ENCODE measurements at places on chromosomes 2 and 18. TPM values are rescaled to one million over a fixed set of nuclear protein-coding genes. Genes with fewer than 3 reads are reported as not detected.

DNA sequence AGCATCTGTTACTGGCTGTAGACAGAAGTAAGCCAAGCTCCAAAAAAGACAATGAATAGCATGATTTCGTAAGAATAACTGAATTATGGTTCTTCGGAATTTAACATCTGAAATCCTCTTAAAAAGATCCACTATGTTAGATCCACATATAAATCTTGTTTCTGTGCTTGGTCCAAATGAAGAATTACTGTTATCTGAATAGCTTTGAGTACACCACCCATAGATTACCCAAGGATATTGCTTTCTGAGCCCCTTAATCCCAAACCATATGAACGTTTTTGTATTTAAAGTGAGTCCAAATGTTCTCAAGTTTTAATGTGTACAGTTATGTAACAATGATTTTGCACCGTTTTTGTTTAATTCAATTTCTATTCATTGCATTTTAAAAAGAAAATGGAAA, 124.9 kb downstream of the DSC3 start:
- DNase-seq: no peak

DNA sequence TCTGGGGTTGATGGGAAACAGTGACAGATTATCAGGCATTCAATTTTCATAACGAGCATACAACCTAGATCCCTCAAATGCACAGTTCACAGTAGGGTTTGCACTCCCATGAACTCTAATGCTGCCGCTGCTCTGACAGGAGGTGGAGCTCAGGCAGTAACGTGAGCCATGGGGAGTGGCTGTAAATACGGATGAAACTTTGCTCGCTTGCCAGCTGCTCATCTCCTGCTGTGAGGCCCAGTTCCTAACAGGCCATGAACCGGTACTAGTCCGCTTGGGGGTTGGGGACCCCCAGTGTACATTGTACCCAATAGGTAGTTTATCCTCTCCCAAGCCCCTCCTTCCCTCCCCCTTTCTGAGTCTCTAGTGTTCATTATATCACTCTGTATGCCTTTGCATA, 94.6 kb downstream of the PTH2R start:
- no peak for DNase-seq

DNA sequence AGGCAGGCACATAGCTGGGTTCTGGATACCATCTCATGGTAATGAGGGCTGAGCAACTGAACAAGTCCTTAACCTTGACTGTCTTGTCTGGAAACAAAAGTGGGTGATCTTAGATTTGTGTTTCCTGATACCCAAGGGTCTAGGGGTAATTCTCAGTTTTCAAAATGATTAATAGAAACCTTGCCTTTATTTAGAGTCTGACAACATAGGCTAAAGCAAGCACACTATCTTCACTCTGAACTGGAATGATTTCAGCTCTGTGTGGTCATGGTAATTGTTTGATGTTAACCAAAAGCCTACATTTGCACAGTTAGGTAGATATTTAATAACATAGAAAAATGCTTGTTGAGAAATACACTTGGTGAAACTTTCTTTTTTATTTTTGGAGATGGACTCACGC, 6.8 kb upstream of the LAMA3 start:
- no peak for DNase-seq

GRCh38 chr2:15636972-15637785, 45.5 kb downstream of the DDX1 start:
- DNase-seq: peak; percentile 72

- DNase-seq: no peak
Observed at GRCh38 chr18:79789091-79789891, 8.4 kb upstream of the KCNG2 start.

DNA sequence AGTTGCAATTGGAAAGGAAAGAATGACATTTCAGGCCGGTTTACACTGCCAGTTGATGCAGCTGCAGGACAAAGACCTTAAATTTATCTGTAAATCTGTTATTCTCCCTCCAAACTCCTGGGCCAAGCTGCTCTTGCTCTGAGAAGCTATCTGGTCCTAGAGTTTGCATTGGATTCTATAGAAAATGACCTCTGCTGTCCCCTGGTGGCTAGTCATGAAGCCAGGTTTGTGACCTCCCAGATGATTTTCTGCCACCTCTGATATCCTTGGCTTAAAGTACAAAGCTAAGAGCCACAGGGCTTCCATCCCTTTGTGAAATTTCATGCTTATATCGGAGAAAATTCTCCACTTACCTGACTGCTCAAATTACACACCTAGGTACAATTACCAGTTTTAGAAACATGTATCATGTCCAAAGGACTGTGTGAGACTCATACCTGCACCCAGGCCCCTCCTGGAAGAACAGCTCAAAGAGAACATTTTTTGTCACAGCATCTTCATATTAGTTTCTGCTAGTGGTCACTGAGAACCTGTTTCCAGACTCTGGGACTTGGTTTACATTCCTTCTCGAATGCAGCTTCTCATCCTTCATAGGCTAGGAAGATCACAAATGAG, 28.9 kb upstream of the IER3IP1 start:
- no peak for DNase-seq

DNA sequence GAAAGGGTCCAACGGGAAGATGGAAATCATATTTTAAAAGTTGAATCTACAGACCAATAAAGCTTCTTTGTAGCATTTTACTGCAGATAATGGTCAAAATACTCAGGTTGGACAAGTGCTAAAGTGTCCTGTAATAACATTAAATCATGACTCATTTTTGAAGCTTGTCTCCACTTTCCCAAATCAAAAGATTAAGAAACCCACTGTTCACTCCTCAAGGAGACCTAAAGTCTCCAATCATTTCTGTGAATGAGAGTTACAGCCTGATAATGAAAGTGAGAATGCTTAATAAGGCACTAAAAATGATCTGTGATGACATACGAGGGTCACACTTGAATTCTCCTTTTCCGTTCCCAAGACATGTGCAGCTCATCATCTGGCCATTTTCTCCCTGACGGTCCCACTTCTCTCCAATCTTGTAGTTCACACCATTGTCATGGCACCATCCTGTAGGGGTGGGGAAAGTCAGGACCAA, 53.4 kb downstream of the ATIC start:
- DNase-seq: no peak

DNA sequence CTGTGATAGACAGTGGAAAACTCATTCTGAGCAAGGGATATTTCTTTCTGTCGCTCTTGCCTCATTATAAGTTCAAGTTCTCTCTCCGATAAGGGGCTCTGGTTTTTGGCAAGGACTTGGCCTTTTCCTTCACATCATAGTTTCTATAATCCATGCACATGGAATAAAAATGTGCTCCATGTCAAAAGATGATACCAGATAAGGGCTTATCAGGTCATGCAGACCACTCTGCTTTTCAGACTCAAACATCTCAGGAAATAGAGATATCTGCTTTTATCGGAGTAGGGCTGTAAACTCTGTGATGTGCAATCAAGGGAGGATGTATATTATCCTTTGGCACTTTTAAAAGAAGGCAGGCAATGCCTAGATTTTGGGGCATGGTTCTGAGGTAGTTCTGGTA, 45.0 kb upstream of the DARS1 start:
- DNase-seq: no peak

DNA sequence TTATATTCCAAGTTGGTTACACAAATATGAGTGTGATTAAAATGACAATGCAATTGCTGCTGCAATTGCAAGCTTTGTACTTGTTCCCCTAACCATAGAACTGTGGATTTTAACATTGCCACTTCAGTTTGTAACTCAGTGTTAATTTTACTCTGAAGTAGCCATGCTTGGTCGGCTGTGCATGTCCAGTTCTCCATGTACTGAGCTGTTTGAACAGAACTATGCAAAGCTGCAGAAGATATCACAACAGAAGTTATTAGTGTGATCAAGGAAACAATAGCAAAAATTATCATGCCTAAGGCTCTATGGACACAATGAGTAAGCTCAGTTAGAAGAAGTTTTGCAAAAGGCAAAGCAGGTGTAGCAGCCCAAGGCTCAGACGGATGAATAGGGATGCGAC, 45.3 kb downstream of the CXCR4 start:
- DNase-seq: no peak

DNA sequence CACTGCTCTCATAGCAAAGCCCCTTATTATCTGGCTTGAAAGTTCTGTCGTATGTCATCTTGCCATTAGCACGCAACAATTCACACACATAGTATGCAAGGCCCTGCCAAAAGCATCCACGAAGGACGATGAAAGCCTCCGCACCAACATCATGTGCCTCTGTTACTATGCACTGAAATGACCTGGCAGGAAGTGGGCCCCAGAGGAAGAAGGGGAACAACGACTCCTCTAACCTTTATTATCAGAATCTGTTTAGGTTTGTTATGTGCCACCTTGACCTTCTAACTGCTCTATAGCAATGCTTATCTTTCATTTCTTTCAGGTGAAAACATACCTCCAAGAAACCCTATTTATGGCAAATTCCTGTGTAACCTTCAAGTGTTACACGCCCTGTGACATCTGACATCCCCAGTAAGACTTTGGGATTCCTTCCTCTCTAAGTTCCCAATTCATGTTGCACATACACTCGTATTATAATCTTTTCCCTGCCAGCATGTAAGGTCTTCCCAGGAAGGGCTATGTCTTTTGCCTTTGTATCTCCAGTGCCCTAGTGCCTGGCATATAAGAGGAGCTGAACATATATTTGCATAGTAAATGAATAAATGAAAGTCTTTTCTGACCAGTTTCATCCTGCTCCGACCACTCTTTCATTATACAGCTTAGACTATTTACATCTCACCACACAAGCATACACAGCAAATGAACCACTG, 7.0 kb upstream of the NDUFV2 start:
- DNase-seq: no peak

- no peak for DNase-seq
Observed at GRCh38 chr2:3379339-3379646, 201 bp upstream of the TRAPPC12 start.

GRCh38 chr2:102601730-102602129, 17.6 kb upstream of the SLC9A2 start:
- DNase-seq: no peak

GRCh38 chr2:65402323-65402722, 30.1 kb downstream of the SPRED2 start:
- DNase-seq: no peak

DNA sequence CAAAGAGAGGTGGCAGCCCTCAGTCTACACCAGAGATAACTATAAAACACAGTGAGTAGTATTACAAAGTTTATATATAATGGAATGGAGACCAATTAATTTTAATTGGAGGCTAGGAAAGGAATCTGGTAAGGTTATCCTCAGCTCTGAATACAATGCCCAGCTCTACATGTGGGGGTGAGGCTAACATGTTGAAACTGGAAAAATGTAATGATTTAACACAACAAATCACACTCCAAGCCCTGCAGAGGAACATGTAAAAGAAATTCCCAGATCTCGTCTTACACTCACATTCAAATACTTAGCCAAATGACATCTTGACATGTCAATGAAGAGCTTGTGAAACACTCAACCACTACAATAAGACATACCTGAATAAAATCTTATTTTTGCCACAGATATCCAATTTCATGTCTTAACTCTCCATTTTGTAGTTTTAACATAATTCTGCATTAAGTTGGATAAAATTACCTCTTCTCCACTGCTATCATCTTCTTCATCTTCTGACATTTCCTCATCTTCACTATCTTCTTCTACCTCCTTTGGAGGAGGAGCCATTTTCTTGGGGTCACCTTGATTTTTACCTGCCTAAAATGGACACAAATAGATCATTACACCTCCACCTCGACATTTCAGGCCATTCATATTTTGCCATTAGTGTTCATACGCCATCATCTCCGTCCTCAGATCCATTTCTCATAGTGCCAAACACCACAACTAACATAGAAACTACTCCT, 1.4 kb downstream of the NCL start:
- no peak for DNase-seq

GRCh38 chr2:190685333-190685732, 36.5 kb downstream of the NAB1 start:
- no peak for DNase-seq

- DNase-seq: no peak
Observed at GRCh38 chr2:71330585-71331330, 824 bp upstream of the ZNF638 start.

DNA sequence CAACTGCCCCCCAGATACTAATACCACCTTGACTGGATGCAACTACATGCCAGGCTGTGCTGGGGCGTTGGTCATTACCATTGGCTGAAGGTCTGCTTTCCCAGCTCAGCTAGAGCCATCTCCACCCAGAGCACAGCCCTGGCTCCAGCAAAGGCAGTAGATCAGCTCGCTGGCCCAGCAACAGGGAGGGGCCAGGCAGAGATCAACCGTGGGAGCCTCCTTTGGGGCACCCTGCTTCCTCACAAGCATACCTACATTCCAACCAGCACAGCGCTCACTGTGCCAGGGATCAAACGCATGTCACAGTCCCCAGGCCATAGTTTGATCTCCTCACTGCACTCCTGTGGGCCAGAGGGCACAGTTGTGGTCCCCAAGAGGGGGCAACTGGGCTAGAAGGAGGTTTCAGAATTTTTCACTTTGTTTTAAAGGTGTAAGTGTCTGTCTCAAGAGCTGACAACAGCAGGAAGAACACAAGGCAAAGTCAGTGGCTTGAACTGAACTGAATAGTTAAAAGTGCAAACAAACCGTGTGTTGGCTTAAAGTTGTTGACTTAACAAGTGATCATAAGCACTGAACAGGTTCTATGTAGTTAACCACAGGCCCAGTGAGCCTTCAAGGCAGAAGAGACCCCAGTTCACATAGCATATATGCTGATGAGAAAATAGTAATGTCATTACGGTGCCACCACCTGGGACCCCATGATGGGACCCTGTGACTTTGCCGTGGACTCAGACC, 70.1 kb upstream of the BZW1 start:
- DNase-seq: peak; percentile 38

The ACADL gene
- 0.73 TPM for total RNA-seq

The KDSR gene
- total RNA-seq: 29.2 TPM

The CDK15 gene
- total RNA-seq: 0.43 TPM

The WDPCP gene
- 12.8 TPM for total RNA-seq

The SERPINB4 gene
- not detected for total RNA-seq

The PROC gene
- total RNA-seq: not detected

The CNGA3 gene
- not detected for total RNA-seq
